ENCODE measurements at places on chromosomes 4 and X. TPM values are rescaled to one million over a fixed set of nuclear protein-coding genes. Genes with fewer than 3 reads are reported as not detected.

Gene CLNK
- not detected for total RNA-seq

Gene ANOS1
- under 0.01 TPM for total RNA-seq

Gene EDNRA
- 2.1 TPM for total RNA-seq

Gene SLC6A14
- not detected for total RNA-seq

Gene NXF3
- total RNA-seq, result not detected

Gene KANTR
- total RNA-seq, result 6.5 TPM

Gene JAKMIP1
- not detected for total RNA-seq

Gene SLC16A2
- 3.4 TPM for total RNA-seq

Gene TCEAL2
- not detected for total RNA-seq

Gene MAGEE2
- not detected for total RNA-seq

Gene CFP
- 0.73 TPM for total RNA-seq

Gene TRIM61
- 5.5 TPM for total RNA-seq

Gene GALNTL6
- 0.33 TPM for total RNA-seq

Gene H2BW2
- total RNA-seq, result not detected

Gene RAB40A
- total RNA-seq, result 0.36 TPM

Gene SMIM10
- total RNA-seq, result 4.7 TPM

Gene CBLL2
- not detected for total RNA-seq

Gene PABPC1L2A
- not detected for total RNA-seq

Gene PIR
- 166 TPM for total RNA-seq

Gene GAGE2A
- total RNA-seq, result not detected

Gene USP17L27
- not detected for total RNA-seq

Gene GLRA3
- total RNA-seq, result not detected

Gene HSD17B13
- total RNA-seq, result not detected

Gene SULT1E1
- not detected for total RNA-seq

Gene STK32B
- total RNA-seq, result 12.3 TPM

Gene EVC
- total RNA-seq, result 67.2 TPM

Gene FREM3
- total RNA-seq, result not detected

Gene KLHL4
- 0.33 TPM for total RNA-seq

Gene SPARCL1
- 4.0 TPM for total RNA-seq

Gene TRIM60
- not detected for total RNA-seq

Gene FAM241A
- total RNA-seq, result 0.31 TPM

Gene MSX1
- total RNA-seq, result 1.8 TPM

Gene CYBB
- not detected for total RNA-seq

Gene HTN1
- total RNA-seq, result not detected
